Right ventricle myocardium superior (tissue), 1 donor: ENCODE measurements at places on chromosomes 7 and 10. TPM values are rescaled to one million over a fixed set of nuclear protein-coding genes. Genes with fewer than 3 reads are reported as not detected.

The RAMP3 gene
- 31.2 TPM for total RNA-seq

The TMEM225B gene
- total RNA-seq: not detected

The CAMK1D gene
- total RNA-seq: 6.5 TPM

The TMEM213 gene
- total RNA-seq: not detected

The GHRHR gene
- not detected for total RNA-seq

The PAPOLB gene
- 0.05 TPM for total RNA-seq

The TRDMT1 gene
- 4.5 TPM for total RNA-seq

DNA sequence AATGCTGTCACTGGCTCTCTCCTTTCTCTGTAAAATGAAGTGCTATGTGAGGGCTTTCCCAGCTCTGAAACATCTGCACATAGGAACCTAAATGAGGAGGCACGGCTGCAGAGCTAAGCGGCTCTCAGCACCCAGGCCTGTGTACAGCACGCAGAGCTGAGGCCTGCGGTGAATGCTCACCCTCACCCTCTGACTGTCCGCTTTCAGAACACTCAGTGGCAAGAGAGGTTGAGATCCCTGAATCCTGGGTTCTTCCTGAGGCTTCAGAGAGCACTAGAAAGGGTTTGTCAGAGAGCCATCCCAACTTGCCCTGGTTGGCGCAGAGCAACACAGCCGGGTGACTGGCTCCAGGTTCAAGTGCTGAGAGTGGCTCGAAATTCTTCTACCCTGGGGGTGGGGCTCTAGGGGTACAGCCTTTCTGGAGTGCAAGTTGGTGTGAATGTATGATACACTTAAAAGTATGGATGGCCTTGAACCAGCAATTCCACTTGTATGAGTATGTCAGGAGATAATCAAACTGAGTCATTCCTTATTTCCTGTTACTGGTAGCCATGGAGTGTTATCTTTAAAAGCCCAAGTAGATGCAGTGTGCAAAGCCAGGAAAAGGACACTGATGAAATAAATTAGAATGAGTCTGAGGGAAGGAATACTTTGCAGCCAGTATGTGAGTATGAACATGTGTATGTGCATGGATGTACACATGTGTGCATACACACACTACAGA is 1.7 kb upstream of the CCDC201 start:
- no peak for DNase-seq

- DNase-seq: no peak
Observed at GRCh38 chr10:92479547-92479946, 94.3 kb downstream of the IDE start.

GRCh38 chr7:23026164-23026563 is 12.2 kb upstream of the HYCC1 start:
- no peak for DNase-seq

- no peak for DNase-seq
Observed at GRCh38 chr10:79299397-79300241, 47.6 kb upstream of the PPIF start.

DNA sequence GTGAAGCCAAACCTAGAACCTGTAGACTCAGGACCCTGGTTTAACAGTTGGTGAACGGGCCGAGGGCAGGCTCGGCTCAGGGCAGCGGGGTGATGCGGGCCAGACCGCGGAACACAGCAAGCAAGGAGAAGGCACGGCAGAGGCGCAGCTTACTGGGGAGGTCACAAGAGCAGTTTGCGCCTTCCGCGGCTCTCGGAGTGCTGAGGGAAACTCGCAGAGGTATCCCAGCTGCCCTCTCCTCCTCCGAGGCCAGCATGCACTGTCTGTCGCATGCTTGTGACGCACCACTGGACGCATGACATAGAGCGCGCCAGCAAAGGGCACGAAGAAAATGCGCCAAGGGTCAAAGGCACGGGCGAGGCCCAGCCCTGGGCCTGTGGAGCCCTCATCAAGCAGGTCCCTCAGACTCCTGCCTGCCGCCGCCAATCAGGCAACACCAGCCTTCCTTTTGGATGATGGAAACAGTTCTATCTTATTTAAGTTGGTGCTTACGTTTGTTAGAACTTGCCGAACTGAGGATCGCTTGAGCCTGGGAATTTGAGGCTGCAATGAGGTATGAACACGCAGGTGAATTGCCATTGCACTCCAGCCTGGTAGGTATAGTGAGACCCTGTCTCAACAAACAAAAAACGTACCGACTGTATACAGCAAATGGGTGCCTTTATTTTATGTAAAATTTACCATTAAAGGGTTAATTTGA is 574.3 kb upstream of the GHITM start:
- no peak for DNase-seq
